MG63 (cell line): ENCODE measurements at places on chromosomes 2 and 18.

DNA sequence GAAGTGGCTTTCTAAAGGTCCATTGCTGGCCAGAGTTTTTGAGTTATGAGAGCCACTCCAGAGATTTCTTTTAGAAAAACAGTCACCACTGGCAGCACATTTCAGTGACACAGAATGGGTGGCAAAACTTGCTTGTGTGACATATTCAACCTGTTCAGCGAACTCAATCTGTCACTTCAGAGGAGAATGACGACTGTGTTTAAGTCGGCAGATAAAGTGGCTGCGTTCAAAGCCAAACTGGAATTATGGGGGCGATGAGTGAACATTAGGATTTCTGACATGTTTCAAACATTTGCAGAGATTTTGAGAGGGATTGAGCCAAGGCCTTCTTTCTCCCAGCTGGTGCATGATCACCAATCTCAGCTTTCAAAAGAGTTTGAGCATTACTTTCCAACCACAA, 139.6 kb upstream of the B3GNT2 start:
- DNase-seq = no peak

DNA sequence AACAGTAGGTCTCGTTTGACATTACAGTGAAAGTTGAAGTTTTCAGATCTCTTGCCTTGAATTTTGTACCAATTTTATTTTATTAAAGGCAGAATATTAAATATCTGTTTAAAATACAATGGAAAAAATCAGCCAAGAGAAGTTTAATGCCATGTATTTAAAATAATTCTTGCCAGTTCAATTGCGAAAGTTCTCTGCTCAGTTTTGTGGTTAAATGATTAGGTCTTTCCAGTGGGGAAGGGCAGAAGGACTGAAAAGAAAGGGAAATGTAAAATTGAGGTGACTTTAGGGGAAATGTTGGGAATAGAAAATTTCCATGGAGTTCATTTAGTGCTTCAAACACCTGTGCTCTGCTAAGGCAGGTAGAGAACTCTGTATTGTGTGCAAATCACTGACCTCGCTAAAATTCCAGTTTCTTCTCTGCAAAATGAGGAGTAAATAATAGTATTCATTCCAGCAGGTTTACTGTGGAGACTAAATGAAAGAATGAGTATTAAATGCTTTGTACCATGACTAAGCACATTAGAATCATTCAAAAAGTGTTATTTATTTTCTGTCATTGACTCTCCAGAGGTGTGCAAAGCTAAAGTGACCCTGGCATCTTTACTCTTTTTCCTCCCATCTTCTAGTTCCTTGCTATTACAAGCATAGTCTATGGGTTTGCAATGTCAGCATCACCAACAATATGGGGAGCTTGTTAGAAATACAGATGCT, 74.4 kb downstream of the KIAA1328 start:
- DNase-seq = no peak

GRCh38 chr2:13539296-13539695, 822.6 kb downstream of the TRIB2 start:
- DNase-seq = no peak

GRCh38 chr2:181575650-181576025, 81.3 kb downstream of the CERKL start:
- no peak for DNase-seq
